ENCODE measurements at places on chromosomes 7 and 10. TPM values are rescaled to one million over a fixed set of nuclear protein-coding genes. Genes with fewer than 3 reads are reported as not detected.
A peak's percentile ranks its signal among the peaks of the same experiment; 100 is the strongest.

- ATAC-seq = peak; percentile 57
Observed at GRCh38 chr10:30687698-30688213, 58.2 kb upstream of the LYZL2 start.

GRCh38 chr10:132838346-132838970, 52.5 kb upstream of the NKX6-2 start:
- no peak for ATAC-seq

- ATAC-seq = no peak
Observed at GRCh38 chr7:92306153-92306552, 60.4 kb downstream of the ANKIB1 start.

DNA sequence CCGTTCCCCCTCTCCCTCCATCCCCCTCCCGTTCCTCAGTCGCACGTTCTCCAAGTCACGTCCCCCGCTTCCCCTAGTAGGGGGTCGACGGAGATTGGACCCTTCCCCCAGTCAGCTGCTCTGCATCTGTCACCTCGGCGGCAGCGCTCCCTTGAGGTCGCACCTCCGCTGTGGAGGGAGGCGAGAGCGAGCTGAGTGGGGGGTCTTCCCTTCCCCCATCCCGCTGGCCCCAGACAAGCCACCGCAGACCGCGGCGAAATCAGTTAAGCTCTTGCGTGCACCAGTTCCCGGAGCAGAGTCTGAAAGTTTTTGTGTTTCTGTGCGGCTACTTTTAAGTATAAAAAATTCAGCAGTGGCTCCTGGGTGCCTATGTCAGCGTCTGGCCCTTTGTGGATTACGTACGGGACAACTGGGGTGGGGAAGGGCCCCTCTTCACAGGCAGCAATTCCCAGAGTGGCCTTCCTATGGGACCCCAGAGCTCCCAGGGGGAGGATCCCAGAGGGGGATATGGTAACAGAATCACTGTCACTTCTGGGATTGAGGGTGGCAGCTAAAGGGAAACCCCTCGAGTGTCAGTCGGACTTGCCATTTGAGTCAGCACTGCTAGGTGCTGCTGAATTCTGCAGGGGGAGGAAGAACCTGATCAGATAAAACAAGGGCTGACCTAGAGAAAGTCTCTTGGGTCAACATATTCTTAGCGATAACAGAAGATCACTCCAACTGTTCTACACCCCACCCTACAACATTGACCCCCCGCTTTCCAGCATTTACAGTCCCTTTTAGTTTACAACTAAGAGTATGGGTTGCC, 12.5 kb upstream of the DDIT4 start:
- ATAC-seq = peak; percentile 70

GRCh38 chr10:22598478-22598877, 115.9 kb downstream of the PIP4K2A start:
- ATAC-seq = no peak

- no peak for ATAC-seq
Observed at GRCh38 chr7:156753630-156754029, 113.1 kb downstream of the RNF32 start.

DNA sequence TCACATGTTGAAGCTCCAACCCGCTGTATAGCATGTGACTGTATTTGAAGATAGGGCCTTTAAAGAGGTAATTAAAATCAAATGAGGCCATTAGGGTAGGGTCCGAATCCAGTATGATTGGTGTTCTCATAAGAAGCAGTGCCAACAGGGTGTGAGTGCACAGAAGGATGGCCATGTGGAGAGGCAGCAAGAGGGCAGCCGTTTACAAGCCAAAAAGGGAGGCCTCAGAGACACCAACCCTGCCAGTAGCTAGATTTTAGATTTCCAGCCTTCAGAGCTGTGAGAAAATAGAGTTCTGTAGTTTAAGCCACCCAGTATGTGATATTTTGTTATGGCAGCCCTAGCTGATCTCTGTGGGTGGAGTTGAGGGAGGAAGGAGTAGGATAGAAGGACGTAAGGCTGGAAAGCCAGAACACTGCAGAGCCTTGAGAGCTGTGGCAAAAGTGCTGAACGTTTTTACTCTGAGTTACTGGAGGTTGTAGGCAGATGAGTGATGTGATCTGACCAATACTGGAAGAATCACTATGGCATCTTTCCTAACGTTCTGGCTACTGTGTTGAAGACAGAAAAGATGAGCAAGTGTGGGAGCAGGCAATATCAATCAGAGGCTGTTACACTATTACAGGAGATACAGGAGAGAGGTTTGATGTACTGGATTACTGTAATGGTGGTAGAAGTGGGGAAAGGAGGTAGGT, 334.9 kb downstream of the ELMO1 start:
- ATAC-seq = peak; percentile 31

DNA sequence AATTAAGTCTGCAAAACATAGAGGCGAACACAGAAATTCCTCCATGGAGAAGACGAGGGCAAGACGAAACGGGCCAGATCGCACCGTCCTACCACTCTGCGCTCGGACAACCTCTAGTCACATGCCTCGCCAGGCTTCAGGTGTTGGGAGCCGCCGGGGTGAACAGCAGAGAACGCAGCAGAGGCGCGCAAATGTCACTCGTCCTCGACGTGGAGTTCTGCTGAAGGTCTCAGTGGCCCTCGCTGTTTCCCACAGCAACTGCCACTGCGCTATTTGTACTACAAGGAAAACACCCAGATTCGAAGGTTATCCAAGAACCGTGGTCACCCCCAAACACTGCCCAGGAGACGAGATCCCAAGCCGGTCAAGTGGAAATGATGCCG, 9.2 kb downstream of the CTBP2 start:
- no peak for ATAC-seq

The PNLIPRP2 gene
- total RNA-seq = not detected

The ELFN1 gene
- total RNA-seq = 0.06 TPM

The COL17A1 gene
- not detected for total RNA-seq

The DRGX gene
- total RNA-seq = not detected

Data from activated T-helper 17 cell treated with anti-CD3 and anti-CD28 coated beads, Interleukin-2, amount 50 U/mL, for 72 hours (primary cell).